ENCODE measurements at places on chromosomes 5 and 9. TPM values are rescaled to one million over a fixed set of nuclear protein-coding genes. Genes with fewer than 3 reads are reported as not detected.

Gene OR4F3
- polyA plus RNA-seq: not detected

Gene DMRTA1
- polyA plus RNA-seq: 3.3 TPM

Gene MRNIP
- 55.6 TPM for polyA plus RNA-seq

Gene OTP
- polyA plus RNA-seq: not detected

GRCh38 chr5:176379881-176380280 lies 8.5 kb downstream of the NOP16 start:
- no peak for DNase-seq

- no peak for DNase-seq
These were observed 161.9 kb downstream of the TRIO start for GRCh38 chr5:14305045-14305444.

DNA sequence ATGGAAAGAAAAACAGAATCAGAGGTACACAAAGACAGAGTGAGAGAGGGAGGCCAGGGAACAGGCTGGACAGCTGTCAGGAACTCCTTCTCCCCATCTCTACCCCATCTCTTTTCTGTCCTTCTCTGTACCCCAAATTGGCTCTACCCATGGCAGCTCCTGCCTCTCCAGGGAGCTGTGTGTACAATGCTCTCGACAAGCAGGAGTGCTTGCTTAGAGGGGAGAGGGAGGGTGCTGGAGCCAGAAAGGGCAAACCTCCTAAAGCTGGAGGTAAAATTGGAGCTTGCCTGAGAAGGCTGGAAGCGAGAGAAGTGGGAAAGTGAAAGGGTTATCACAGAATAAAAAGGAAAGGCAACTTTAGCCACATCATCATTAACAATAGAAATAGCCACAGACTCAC lies 6.4 kb downstream of the TPM2 start:
- no peak for DNase-seq

- DNase-seq: no peak
These were observed 125.4 kb upstream of the ADAMTS16 start for GRCh38 chr5:5014586-5015235.

- no peak for DNase-seq
These were observed 93.4 kb upstream of the IRX4 start for GRCh38 chr5:1975898-1976765.

DNA sequence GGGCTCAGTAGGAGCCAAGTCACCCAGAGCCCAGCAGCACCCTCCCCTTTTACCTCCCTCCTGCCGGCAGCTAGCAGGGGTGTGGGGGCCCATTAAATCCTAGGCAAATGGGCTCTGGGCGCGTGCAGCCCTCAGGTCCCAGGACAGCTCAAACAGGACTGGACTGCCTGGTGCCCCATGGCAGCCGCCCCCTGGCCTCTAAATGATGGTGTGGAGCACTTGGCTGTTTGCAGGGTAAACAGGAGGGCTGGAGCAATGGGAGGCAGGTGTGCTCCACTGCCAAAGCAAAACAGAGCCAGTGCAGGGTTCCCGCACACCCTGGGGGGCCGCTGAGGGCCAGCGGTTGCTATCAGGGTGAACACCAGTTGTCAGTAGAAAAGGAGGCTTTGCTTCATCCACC lies 55.9 kb upstream of the C5orf58 start:
- no peak for DNase-seq

DNA sequence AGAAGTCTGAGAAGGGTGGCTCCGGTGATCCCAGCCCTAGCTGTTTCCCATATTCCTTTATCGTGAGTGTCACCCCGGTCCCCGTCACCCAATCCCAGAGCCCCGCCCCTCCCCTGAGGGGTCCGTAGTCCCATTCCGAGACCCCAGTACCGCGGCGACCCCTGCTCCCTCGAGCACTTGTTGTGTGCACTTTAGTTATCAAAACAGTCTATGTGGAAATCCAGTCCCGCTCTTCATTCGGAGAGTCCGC lies 223 bp downstream of the LRSAM1 start:
- no peak for DNase-seq

DNA sequence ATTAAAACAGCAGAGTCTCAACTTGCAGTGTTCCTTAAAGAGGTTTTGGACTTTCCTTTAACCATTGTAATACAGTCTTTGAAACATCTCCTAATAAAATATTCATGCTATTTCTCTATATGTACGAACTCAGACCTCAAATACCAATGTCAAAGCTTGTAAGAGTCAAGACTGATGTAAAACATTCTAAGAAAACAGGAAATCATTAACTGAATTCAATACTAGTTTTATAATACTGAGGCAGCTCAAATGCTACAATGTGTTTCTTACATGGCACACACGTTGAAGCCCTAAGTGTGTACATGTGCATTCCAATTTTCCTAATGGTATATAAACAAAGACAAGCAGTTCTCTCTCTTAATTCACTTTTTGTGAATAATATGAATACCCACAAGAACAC lies 11.6 kb downstream of the PSIP1 start:
- no peak for DNase-seq

- DNase-seq: peak; percentile 44
These were observed 42.8 kb downstream of the NRG2 start for GRCh38 chr5:140000332-140000731.

DNA sequence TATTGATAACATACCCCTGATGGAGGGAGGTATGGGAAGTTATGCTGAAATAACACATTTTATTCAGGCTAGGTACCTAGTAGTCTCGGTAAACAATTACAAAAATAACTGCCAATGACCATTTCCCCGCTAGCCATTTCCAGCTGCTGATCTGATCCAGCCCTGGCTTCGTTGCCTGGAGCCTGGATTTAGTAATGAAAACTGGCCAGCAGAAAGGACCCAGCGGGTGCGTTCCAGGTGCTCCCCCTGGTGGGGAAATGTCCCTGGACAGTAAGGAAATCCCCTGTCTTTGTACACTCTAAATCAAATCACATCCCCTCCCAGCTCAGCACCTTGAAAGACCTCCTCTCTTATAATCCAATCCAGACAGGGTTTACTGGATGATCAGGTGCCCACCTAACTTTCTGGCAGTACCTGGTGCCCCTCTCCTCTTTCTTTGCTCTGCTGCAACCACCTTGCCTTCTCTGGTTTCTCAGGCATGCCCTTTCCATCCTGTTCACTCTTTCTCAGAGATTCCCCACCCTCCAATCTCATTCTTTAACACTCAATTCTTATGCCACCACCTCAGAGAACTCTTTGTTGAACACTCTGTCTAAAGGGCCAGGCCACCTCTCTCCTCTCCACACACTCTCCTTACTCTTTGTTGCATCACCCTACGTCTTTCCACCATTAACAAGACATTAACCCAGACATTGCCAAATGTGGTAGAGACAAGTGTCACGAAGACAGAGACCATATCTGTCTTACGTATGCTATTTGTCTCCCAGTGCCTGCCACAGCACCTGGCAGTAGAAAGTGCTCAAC lies 50.1 kb upstream of the SMAD5 start:
- no peak for DNase-seq

GRCh38 chr9:93226819-93227218 lies 42.9 kb downstream of the WNK2 start:
- no peak for DNase-seq

DNA sequence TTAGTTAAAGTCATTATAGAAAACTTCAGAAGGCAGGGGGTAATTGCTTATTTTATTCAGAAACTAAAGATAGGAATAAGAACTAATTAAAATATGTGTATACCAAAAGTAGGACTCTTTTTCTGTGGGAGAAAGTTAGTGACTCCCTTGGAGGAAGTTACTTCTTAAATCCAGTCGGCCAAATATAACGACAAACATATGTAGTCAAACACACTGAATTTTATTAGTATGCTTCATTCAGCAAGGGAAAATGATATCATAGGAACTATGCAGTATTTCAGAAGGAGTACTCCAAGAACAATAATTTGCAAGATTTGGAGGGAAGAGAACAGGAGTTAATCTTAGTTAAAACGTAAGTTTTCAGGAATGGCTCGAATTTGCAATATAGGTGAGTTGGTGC lies 432.6 kb downstream of the CYLC2 start:
- no peak for DNase-seq

GRCh38 chr5:73137563-73138530 lies 17.5 kb downstream of the TMEM171 start:
- DNase-seq: no peak

GRCh38 chr5:62044989-62045388 lies 261.0 kb upstream of the KIF2A start:
- no peak for DNase-seq

- no peak for DNase-seq
These were observed 7.9 kb downstream of the ANAPC2 start for GRCh38 chr9:137180491-137180890.

GRCh38 chr5:147727200-147727599 lies 55.3 kb downstream of the JAKMIP2 start:
- no peak for DNase-seq

GRCh38 chr9:78397045-78397444 lies 100.1 kb downstream of the PSAT1 start:
- no peak for DNase-seq

DNA sequence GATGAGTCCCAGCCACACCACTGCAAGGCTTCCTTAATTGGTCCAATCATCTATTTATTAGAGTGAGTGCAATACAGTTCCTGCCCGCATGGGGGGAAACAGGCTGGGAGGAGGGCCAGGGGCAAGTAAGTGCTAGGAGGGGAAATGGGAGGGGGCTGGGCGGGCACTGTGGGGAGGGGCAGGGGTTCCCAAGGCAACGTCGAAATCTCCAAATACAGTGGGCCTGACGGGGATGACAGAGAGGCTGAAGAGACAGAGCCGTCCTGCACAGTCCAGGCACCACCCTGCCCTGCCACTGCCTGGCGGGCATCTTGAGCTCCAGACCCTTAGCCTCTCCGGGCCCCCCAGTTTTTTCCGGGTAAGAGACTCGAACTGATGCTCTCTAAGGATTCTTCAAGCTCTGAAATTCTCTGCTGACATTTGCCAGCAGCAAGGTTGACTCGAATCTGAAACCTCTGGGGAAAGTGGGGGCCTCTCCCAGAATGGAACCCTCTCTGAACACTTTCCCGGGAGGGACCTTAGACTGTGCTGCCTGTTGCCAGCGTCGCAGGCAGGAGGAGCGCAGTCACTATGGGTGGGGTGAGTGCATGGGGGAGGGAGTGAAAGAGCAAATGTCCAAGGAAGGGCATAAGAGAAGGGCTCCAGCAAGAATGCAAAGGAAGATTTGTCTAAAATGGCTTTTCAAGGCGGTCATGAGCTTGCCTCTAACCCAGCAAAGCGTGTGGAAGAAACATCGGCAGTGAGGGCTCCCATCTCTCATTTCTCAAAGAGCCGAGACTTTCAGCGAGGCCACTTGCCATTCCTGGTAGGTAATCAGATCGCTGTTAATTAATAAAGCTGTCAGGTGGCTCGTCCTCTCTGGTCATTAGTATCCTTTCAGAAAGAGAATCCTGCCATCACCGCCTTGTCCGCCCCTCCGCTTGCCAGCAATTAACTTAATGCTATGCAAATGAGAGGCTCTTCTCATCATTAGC lies 99.0 kb downstream of the GTF3C4 start:
- DNase-seq: peak; percentile 63

DNA sequence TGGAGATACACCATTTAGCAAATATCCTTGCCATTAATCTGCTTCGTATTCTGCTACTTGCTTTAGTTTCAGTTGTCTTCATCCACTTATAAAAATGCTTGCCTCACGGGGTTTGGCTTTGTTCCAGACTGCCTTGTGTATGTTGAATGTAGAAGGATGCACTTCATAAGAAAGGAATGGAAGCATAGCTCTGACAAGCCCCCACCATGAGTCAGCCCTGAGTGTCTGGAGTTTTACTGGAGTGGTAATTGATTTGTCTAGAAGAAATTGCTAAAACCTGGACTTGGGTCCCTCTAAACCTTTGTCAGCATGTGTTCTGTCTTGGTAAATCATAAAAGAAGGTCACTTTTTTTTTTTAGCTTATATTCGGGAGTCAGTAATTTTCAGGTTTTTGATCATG lies 4.6 kb downstream of the TEX48 start:
- DNase-seq: peak; percentile 67

DNA sequence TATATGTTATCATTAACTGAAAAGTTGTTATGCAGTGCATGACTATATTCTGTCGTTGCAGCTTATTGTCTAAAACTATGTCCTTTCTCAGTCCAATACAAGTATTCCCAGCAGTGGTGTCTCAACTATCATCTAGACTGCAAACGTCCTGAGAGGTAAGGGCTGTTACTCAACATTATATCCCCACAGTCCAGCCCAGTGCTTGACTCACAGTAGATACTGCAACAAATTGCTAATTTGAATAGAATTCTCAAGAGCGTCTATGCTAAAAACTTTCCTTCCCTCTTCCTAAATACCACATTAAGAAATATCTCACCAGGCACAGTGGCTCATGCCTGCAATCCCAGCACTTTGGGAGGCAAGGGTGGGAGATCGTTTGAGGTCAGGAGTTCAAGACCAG lies 37.7 kb upstream of the PCSK5 start:
- no peak for DNase-seq

DNA sequence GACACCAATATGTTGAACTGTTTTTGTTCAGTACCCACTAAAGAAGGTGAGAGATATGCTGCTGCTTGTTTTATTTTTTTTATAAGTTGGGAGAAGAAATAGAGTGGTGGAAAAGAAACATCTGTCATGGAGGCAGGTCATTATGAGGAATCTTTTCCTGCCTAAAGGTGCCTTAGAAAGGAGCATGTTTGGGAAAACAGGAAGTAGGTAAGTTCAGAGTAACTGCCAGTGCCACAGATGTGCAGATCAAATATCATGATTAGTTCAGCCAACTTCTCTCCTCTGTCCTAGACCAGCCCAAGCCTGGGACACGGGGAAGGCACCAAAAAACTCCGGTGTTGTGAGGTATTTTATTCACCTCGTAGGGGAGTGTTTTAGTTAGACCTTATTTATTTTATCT lies 144.2 kb downstream of the MAN2A1 start:
- DNase-seq: no peak

GRCh38 chr5:15506146-15506545 lies 6.2 kb downstream of the FBXL7 start:
- no peak for DNase-seq

- no peak for DNase-seq
These were observed 3.7 kb downstream of the RECK start for GRCh38 chr9:36040271-36040925.

DNA sequence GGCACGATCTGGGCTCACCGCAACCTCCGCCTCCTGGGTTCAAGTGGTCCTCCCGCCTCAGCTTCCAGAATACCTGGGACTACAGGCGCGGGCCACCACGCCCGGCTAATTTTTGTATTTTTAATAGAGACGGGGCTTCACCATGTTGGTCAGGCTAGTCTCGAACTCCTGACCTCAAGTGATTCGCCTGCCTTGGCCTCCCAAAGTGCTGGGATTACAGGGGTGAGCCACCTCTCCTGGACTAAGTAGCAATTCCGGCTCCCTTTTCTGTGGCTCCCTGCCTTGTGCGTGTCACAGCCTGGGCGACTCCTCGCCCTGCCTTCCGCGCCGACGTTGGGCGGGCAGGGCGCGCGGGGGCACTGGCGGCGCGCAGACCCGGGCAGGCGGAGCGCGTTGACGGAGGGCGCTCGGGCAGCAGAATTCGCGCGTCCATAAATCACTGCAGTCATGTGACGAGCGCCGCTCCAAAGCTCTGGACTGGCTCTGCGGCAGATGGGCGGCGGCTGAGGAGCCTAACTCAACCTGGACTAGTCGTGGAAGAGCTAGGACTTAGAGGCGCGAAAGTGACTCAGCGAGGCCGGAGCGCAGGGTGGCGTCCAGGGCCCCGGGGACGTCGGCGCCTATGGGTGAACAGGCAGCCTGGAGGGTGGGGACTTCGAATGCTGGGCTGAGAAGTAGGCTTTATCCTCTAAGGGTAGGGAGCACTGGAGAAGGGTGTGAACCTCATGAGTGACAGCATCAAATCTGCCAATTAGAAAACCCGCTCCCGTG lies 1.4 kb upstream of the CIZ1 start:
- peak; percentile 56 for DNase-seq

Data from left lung (tissue), 14 donors.